ENCODE measurements at places on chromosomes 4 and X.

DNA sequence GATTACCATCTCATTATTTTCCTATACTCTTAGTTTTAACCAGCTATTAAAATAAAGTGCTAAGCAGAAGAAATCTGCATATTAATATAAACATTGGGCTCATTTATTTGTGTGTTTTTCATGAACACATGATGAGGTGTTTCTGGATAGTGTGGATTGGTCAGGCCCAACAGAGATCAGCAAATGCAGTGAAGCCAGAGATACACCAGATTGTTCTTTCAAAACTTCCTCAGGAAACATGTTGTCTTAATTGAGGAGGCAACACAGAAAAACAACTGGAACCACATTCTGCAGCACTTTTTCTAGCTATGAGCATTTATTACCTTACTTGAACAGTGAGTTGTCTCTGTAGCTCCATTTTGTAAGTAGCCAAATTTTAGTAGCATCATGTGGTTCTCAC lies 69.9 kb downstream of the PALLD start:
- no peak for DNase-seq

GRCh38 chrX:114251575-114251974 lies 332.3 kb upstream of the HTR2C start:
- no peak for DNase-seq

DNA sequence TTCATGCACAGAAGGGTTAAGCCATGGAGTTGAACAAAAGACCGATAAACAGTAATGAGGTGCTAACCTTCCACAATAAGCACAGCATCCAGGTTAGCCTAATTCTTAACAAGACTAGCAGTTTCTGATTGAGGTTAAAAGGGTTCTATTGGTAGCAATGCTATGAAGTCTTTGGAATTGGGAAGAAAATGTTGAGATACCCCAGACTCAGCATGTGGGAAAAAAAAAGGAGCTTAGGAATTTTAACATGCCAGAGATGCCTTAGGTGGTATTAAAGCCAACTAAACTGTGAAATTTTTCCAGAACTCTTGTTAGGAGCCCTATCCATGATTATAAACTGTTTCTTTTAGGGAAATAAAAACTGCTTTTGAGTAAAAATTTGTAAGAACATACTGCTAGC lies 391.7 kb downstream of the GABRG1 start:
- no peak for DNase-seq

DNA sequence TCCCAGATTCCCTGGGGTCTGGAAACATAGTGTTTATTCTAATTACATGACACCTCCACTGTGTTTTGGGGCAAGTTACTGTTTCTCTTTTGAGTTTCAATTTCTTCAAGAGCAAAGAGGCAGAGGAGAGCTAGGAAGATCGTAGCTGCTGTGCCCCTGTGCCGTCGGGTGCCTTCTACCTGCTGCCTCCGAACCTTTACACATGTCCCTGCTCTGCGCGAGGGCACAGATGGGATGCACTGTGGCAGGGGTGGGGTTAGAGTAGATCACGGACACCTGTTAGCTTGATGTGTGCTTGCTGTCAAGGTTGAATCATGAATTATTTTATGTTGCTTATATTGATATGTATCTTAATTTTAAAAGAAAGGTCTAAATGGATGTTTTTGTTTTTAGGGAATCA lies 71.1 kb upstream of the MSANTD1 start:
- no peak for DNase-seq

DNA sequence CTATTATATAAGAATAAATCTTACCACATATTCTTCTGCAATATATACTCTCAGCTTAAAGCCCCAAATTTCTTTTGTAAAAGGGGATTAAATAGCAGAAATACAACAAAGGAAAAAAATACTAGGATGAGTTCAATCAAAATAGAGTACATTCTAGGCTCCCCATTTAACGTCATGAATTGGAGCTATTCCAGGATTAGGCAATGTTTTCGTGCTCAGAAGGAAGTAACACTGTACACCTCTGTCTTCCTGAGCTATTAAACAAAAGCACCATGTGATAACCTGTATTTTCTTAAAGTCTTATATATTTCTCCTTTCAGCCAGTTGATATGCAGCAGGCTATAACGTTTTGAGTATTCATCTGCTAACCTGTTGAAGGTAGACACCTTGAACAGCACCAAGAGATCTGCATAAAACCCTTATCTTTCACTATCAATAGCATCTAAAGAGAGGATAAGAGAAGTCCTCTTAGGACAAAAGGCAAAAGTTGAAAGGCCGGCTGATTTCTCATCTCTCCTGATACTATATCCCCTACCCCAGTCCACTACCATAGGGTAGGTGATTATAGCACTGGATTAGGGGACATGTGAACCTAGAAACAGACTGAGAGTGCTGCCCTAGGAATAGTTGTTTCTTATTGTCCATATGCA lies 31.5 kb downstream of the TEC start:
- peak; percentile 50 for DNase-seq

DNA sequence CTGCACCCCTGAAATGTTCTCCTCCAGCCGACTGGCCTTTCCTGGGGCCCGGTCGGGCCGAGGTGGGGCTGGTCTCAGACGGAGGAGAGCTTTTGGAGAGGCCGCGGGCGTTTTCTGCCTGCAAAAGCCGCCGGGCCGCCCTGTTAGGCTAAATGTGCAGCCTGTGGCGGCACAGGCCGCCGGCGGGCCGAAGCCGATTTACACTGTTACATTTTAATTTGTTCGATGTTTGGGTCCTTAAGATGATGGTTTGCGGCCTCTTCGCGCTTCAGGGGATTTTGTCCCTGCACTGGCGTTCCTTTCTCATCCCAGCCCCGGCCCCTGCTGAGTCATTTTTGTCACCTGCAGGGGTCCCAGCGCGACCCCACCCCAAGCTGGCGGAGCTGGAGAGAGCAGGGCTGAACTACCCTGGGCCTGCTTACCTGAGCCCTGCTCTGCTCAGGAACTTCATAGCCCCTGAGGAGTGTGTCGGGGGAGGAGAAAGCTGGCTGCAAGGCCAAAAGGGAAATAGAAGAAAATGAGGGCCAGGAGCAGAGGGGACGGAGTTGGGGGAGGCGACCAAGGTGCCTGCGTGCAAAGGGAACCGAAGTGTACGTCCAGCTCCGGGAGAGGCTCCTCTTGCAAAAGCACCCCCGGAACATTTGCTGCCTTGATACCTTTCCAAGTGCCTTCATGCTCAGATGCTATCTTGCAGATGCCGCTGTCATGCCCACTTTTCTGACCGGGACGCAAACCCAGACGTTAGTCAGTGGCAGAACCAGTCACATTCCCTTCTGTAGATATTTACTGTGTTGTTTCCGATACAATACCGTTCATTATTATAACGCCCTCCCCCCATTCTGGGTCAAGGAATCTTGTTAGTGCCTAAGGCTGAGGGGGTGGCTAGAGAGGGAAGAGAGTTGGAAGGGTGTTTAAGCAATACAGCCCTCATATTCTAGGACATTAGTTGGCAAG lies 977 bp upstream of the RBBP7 start:
- DNase-seq: peak; percentile 20

DNA sequence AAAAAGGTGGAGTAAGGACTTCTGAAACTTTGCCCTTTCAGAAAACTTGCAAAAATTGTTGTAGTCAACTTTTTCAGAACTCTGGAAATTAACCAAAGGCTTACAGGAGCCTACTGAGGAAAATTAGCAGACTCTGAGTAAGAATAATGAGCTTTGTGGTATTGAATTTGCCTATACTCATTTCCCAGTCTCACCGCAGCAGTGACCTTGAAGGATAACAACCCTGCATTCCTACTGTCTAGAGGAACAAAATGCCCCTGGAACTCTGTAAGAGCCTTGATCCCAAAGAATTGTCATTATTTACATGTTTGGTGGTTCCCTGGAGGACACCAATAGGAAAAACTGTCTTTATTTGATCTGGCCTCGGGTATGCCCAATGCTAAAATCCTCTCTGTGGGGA lies 57.9 kb downstream of the MND1 start:
- no peak for DNase-seq

DNA sequence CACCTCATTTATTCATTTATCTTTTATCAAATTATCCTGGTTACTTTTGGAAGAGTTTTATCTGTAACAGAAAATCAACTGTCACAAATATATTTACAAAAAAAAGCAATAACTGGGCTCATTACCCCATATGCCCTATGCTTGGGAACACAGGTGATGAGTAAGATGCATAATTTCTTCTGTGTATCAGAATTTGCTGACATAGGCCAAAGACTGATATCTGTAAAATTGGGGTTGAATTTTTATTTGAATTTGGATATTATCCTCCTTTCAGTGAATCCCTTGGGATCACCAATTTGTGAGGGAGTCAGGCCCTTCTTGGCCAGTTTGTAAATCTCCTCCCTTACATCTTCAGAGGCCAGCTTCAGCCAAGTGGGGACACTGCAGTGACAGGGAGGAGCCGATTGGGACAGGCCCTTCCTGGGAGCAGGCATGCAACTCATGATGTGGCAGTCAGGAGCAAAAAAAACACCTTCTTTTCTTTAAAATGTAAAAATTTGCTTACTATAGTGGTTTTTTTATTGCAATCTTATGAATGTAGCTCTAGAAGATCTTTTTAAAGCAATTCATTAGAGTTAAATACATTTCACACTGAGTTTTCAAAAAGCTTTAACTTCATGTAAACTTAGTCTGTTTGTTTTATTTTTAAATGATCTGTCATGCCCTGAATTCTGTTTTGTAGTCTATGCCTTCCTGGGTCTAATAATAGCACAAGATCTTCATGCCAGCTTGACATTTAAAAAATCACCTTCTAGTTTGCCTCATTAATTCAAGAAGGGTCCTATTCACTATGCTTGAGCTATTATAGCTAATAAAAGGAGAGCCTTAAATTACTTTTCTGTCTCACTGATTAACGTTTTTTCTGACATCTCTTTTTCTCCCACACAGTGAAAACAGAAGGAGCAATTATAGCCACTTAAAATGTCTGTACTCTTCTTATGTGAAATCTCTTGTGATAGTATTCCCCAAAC lies 136.6 kb upstream of the SPRY1 start:
- DNase-seq: no peak

DNA sequence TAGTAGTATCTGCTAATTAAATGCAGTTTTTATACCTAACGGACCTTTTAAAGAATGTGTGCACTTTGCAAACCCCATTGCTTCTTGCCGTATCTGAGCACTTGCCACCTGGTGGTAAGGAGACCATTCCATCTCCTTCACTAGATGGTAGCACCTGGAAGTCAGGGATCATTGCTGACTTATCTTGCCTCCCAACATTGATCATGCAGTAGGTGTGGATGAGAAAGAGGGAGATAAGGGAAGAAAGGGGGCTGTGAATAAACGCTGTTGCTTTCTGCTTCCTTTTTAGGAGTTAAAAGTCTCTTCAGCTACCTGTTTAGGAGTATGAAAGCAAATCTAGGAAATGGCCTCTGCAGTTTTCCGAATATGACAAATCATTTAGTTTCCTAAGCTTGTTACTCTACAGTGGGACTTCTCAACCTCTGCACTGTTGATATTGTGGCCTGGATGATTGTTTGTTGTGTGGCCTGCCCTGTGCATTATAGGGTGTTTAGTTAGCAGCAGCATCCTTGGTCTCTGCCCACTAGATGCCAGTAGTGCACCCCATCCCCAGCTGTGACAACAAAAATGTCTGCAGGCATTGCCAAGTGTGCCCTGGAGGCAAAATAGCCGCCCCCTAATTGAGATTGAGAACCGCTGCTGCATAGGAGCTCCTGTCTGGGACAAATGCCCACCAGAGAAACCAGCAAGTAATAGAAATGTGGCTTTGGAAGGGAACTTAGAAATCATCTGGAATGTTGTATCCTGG lies 38.8 kb downstream of the GAB1 start:
- DNase-seq: peak; percentile 71

GRCh38 chr4:137994853-137995252 lies 247.3 kb downstream of the SLC7A11 start:
- no peak for DNase-seq

DNA sequence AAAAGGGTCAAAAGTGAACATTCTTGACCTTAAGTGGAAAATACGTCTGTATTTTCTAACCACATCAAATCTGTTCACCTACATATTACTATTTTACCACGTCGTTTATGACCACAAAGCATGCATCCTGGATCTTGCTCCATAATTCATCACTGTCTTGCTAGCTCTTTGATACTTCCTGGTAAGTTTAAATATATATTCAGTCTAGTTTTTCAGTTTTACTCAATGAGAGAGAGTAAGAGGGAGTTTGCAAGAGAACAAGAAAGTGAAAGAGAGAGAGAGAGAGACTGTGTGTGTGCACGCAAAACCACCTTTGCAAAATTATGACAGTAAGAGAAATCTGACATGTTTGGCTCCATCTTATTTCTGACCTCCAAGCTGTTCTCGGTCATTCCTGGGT lies 173.7 kb upstream of the GALNTL6 start:
- no peak for DNase-seq

DNA sequence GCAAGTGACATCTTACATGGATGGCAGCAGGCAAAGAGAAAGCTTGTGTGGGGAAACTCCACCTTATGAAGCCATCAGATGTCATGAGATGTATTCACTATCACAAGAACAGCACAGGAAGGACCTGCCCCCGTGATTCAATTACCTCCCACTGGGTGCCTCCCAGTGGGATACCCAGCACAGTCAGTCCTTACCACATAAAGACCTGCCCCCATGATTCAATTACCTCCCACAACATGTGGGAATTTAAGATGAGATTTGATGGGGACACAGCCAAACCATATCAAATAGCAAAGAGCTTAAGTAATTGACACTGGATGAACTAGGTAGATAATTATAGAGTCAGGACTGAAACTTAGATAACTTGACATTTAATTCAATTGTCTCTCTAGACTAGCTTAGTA lies 85.6 kb downstream of the SLIT2 start:
- no peak for DNase-seq

- DNase-seq: no peak
Measured at GRCh38 chr4:176052744-176053143, 12.9 kb upstream of the WDR17 start.

DNA sequence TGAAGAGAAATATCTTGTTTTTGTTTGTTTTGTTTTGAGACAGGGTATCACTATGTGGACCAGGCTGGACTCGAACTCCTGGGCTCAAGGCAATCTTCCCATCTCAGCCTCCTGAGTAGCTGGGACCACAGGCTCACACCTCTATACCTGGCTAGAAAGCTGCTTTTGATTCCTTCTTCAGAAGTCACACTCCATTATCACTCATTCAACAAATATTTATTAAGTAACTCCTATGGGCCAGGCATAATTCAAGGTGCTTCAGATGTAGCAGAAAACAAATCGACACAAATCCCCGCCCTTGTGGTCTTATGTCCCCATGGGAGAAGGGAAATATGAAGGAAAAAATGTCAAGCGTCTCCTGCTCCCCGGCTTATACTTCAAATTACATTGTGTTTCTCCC lies 72.6 kb upstream of the DHX15 start:
- no peak for DNase-seq

GRCh38 chr4:26884026-26884425 lies 23.4 kb downstream of the STIM2 start:
- DNase-seq: no peak

DNA sequence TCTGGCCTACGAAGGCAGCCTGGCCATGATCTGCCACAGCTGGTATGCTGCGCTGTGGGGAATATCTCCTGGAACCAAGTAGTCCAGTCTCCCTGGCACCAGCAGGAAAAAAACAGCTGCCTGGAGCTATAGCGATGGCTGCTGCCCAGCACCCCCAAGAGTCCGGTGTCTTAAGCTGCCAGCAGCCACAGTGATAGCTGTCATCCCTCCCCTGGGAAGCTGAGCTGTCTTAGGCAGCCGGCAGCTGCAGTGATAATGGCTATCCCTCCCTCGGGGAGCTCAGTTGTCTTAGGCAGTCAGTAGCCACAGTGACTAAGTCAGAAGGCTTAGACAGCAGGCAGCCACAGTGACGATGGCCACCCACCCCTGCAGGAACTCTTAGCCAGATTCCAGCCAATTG lies 205.1 kb downstream of the STPG2 start:
- DNase-seq: no peak
